Effector memory CD4-positive, alpha-beta T cell (primary cell): ENCODE measurements at places on chromosomes 5 and 9.
A peak's percentile ranks its signal among the peaks of the same experiment; 100 is the strongest.

- no peak overlapping the region for H3K4me3 ChIP-seq
- H3K27me3 ChIP-seq = no peaks in the 10 kb centered on the region
- DNase-seq = no peak
- no peaks in the 10 kb centered on the region for H3K36me3 ChIP-seq
- H3K4me1 ChIP-seq = no peaks in the 10 kb centered on the region
- H3K27ac ChIP-seq = no peak overlapping the region
These were observed 10.3 kb downstream of the FST start for GRCh38 chr5:53490747-53491146.

DNA sequence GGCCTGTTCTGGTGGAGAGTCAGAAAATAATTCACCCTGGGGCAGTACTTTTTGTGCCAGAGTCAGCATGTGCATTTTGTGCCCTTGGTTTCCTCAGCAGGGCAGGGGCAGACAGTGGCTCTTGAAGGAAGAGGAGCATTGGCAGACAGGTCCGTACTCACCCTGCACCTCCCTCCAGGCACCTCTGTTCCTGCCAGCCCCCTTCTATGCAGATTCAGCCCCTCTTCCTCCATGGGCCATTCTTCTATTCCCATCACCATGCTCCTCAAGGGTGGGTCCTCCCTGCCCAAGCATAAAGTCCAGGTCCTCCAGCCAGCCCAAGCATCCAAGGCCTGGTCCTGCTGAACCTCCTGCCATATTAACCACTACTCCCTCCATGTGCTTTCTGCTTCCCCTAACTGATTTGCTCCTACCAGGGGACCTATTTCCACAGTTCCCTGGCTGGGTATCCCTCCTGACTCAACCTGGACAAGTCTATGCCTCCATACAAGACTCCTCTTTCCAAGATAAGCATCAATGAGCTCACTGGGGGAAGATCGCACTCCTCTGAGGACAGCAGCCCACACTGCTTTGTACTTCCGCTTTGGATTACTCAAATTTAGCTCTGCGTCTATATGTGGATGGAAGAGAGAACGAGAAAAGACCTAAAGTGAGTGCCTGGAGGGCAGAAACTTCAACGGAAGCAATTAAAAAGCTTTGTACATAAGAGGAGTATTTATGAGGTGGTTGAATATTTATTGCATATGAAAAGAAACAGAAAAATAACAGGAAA lies 9.3 kb upstream of the ACSL6 start:
- H3K27ac ChIP-seq = peak overlapping the region; percentile 73
- DNase-seq = no peak
- H3K4me3 ChIP-seq = no peak overlapping the region
- peaks cover 21% of the 10 kb centered on the region for H3K4me1 ChIP-seq

DNA sequence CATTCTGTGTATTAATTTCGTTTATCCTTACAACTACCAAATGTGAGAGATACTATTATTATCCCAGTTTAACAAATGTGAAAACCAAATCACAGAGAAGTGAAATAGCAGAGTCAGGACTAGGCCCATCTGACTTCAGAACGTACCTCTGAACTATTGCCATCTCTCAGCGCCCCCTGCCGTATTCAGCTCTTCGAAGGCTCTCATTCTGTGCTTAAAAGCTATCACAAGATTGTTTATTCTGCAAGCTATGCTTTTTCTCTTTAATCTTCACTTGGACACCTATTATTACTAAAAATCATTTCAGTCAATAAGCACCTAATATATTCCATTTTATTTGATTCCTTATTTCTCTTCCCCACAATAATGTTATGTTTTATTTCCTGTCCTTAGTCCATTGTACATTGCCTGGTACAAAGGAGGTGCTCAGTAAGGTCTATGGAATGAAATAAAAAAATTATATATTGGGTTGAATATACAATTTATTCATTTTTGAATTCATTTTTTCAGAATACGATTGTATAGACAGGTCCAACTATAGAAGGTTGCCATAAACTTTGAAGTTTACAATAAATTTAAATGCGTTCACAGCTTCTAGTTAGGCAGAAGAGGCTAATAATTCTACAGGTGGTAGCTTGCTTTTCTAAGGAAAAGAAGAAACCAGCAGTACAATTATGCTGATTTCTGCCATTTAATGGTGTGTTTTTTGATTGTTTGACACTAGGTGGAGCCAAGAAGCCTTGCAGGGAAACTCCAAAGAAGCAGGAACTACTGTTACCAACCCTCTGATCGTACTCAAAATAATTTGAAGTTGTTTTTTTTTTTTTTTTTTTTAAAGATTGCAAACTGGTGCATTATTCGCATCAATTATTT lies 202.2 kb upstream of the DMRTA1 start:
- no peak overlapping the region for H3K4me3 ChIP-seq
- H3K36me3 ChIP-seq = no peaks in the 10 kb centered on the region
- H3K27me3 ChIP-seq = no peaks in the 10 kb centered on the region
- no peak overlapping the region for H3K27ac ChIP-seq
- H3K4me1 ChIP-seq = no peaks in the 10 kb centered on the region

- H3K27ac ChIP-seq = no peak overlapping the region
- no peak for DNase-seq
- no peaks in the 10 kb centered on the region for H3K27me3 ChIP-seq
These were observed 52.2 kb upstream of the SPINK5 start for GRCh38 chr5:148011398-148012137.

- no peak for DNase-seq
- H3K4me1 ChIP-seq = peaks cover 19% of the 10 kb centered on the region
- H3K36me3 ChIP-seq = no peaks in the 10 kb centered on the region
- no peaks in the 10 kb centered on the region for H3K27me3 ChIP-seq
- H3K27ac ChIP-seq = peak overlapping the region; percentile 83
These were observed 457 bp upstream of the IDNK start for GRCh38 chr9:83622433-83622938.

DNA sequence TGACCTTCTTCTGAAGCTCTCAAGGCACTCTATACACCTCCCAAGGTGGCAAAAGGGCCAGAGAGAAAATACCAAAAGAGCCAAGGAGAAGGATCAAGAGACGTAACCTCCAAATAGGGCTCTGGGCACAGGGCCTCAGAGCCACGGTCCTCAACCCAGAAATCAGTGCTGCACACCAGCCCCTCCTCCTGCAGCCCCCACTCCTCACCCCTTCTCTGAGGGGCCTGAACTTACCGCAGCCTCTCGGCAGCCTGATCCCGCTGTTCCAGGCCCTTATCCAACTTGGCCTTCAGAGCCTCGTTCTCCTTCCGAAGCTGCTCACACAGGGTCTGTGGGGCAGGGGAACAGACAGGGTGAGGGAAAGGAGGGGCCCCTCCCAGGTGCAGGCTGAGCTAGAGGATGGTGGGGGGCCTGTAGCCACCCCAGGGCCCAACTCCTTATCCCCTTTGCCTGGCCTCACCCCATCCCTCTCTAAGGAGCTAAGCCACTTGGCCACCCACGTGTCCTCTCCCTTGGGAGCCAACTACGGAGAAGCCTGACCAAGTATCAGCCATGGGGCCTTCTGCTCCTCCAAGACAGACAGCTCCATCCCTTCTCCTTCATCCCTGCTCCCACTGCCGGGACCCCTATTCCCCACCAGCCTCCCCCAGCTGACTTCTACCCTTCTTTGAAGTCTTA lies 28.8 kb downstream of the TNIP1 start:
- DNase-seq = no peak
- H3K4me3 ChIP-seq = no peak overlapping the region
- H3K4me1 ChIP-seq = no peaks in the 10 kb centered on the region
- no peaks in the 10 kb centered on the region for H3K27me3 ChIP-seq
- peaks cover 90% of the 10 kb centered on the region for H3K36me3 ChIP-seq

GRCh38 chr9:5042661-5043178 lies 57.6 kb downstream of the JAK2 start:
- no peak overlapping the region for H3K27ac ChIP-seq
- H3K27me3 ChIP-seq = no peaks in the 10 kb centered on the region
- no peak for DNase-seq
- H3K4me3 ChIP-seq = no peak overlapping the region
- H3K4me1 ChIP-seq = no peaks in the 10 kb centered on the region

DNA sequence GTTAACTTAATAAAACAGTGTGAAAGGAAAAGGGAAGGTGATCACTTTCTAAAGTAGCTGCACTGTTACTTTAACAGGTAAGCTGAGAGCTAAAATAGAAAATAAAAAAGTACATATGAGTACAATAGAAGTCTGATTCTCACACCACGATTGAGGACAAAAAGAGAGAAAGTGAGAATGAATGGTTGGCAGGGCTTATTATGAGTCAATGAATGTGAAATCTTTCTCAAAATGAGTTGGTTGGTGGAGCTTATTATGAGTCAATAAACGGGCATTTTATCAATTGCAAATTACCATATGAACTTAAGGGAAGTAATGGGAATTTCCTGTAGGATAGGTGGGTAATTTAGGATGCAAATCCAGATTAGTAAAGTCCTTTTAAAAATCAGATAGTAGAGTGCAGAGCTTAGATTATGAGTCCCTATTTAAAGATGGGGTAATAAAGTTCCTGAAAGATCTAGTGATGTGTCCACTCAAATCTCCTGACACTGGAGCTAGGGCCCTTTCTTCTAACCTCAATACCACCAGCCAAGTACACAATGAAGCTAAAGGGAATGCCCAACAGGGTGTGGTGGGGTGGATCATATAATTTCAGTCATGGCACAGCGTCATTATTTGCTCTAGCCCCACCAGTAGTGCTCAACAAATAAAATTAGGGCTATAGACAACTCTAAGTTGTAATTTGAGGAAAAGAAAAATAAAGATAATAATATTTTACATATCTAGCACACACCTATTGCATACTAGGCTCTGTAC lies 21.1 kb upstream of the TLR4 start:
- DNase-seq = no peak
- no peaks in the 10 kb centered on the region for H3K27me3 ChIP-seq
- no peaks in the 10 kb centered on the region for H3K36me3 ChIP-seq
- H3K4me1 ChIP-seq = no peaks in the 10 kb centered on the region
- no peak overlapping the region for H3K4me3 ChIP-seq

- no peak overlapping the region for H3K27ac ChIP-seq
- H3K27me3 ChIP-seq = no peaks in the 10 kb centered on the region
- H3K36me3 ChIP-seq = no peaks in the 10 kb centered on the region
- DNase-seq = no peak
- H3K4me1 ChIP-seq = no peaks in the 10 kb centered on the region
- H3K4me3 ChIP-seq = no peak overlapping the region
These were observed 56.1 kb downstream of the MEF2C start for GRCh38 chr5:88826646-88827585.

DNA sequence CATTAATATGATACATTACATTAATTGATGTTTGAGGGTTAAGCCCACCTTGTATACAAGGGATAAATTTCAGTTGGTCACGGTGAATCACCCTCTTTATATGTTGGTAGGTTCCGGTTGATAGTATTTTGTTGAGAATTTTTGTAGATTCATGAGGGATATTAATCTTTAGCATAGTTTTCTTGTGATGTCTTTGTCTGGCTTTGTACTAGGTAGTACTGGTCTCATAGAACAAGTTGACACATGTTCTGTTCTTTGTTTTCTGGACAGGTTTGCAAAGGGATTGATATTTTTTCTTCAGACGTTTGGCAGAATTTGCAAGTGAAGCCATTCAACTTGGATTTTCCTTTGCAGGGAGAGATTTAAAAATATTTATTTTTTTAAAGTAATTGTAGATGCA lies 49.1 kb upstream of the CLK4 start:
- no peak for DNase-seq
- no peak overlapping the region for H3K27ac ChIP-seq
- H3K4me3 ChIP-seq = no peak overlapping the region
- no peaks in the 10 kb centered on the region for H3K27me3 ChIP-seq
- no peaks in the 10 kb centered on the region for H3K4me1 ChIP-seq

DNA sequence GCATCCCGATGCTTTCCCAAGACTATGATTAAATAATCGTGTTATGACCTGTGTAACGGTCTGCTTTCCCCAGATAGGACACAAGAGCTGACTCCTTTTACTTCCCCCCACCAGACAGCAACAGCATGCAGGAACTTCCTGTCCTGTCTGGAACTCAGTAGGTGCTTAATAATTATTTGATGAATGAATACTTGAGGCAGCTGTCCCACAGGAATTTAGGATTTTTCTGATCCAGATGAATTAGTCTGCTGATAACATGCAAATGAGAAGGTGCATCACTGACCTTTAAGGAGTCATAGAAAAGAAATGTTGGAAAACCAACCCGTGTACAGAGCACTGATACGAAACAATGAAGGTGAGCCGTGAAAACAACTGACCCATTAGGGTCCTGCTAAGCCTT lies 12.2 kb downstream of the RNF130 start:
- no peak overlapping the region for H3K4me3 ChIP-seq
- H3K36me3 ChIP-seq = no peaks in the 10 kb centered on the region

- H3K27ac ChIP-seq = peak within 1 kb of the TSS; percentile 97
- H3K4me1 ChIP-seq = no peaks in the 10 kb centered on the region
- DNase-seq = peak; percentile 78
- H3K27me3 ChIP-seq = no peaks in the 10 kb centered on the region
- peaks cover 52% of the 10 kb centered on the region for H3K36me3 ChIP-seq
These were observed at the start of gene PIGO for GRCh38 chr9:35096035-35096849. Gene PIGO, minus strand, starts transcription at chr9:35096591. Its CDS starts 1,026 bp downstream, at chr9:35095565.

DNA sequence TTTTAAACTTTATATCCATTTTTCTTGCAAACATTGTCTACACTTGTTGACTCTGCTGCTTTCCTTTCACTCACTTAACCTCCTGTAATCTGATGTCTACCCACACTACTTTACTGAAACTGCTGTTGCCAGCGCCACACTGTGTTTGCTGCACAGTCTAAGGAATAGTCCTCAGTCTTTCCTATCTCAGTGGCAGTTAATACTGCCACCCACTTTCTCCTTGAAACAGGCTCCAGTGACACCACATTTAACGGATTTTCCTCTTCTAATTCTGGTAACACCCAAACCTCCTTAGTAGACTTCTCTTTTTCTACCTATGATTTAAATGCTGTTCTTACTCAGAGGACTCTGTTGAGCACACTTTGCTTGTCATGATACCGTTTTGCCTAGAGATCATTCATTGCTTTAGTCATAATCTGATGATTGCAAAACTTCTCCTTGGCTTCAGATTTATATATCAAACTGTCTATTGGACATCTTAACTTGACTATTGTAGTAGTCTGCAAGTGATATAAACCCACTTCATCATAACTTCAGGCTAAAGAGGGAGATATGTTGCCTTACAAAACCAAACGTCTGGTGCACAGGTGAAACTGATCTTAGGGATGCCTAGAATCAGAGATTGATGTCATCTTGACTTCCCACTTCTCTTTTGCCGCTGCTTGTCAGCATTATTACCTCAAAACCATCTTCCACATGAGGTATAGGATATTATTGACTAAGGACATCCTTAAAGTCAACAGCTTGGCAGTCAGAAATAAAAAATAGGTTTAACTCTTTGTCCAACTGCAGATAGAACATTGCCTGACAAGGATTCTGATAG lies 94.1 kb downstream of the CDC42SE2 start:
- DNase-seq = no peak
- peaks cover 26% of the 10 kb centered on the region for H3K4me1 ChIP-seq
- peaks cover 15% of the 10 kb centered on the region for H3K36me3 ChIP-seq
- peak overlapping the region; percentile 48 for H3K27ac ChIP-seq

DNA sequence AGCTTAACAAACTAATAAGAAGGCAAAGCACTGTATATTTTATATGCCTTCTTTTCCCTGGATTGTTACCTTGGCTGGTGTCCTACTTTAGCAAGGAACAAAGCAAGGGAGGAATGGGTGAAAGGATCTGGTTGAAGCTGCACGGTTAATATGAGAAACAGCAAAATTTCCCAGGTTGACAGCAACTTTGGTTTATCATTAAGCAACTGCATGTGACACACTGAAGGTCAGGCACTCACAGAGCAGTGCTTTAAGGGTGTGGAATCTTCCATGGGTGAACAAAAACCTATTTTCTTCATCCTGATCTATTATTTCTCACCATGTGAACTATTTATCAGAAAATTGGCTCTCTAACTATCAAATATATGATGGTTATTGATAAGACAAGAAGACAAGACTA lies 109.0 kb upstream of the ATP10B start:
- no peak overlapping the region for H3K27ac ChIP-seq
- H3K27me3 ChIP-seq = no peaks in the 10 kb centered on the region
- no peak for DNase-seq
- no peaks in the 10 kb centered on the region for H3K4me1 ChIP-seq
- H3K36me3 ChIP-seq = no peaks in the 10 kb centered on the region
- H3K4me3 ChIP-seq = no peak overlapping the region
